Activated CD4-positive, alpha-beta memory T cell treated with anti-CD3 and anti-CD28 coated beads, Interleukin-2, amount 10 ng/mL, durations not matched to agents 7 days and 5 days (primary cell): ENCODE measurements at places on chromosomes 3 and 15. TPM values are rescaled to one million over a fixed set of nuclear protein-coding genes. Genes with fewer than 3 reads are reported as not detected.

Gene ALDH1A3
- not detected for total RNA-seq

Gene UBE2E1
- total RNA-seq = 72.8 TPM

Gene MEGF11
- not detected for total RNA-seq

Gene BUB1B
- total RNA-seq = 73.8 TPM

Gene MST1
- total RNA-seq = 12.4 TPM

Gene CCDC9B
- 2.0 TPM for total RNA-seq

Gene PLA2G4D
- total RNA-seq = not detected

- DNase-seq = no peak
Observed at GRCh38 chr15:62472616-62473299, 307.7 kb upstream of the C2CD4B start.

GRCh38 chr3:171375666-171376595 lies 84.3 kb downstream of the TNIK start:
- no peak for DNase-seq

- no peak for DNase-seq
Observed at GRCh38 chr3:22933051-22933840, 269.9 kb upstream of the UBE2E2 start.

- DNase-seq = no peak
Observed at GRCh38 chr15:85382942-85383341, 2.5 kb downstream of the AKAP13 start.

GRCh38 chr3:158488670-158489069 lies 82.3 kb upstream of the MLF1 start:
- DNase-seq = no peak
